ENCODE measurements at places on chromosomes 6 and 20.
A peak's percentile ranks its signal among the peaks of the same experiment; 100 is the strongest.

GRCh38 chr6:167703781-167704180, 122.9 kb upstream of the AFDN start:
- no peak for DNase-seq

DNA sequence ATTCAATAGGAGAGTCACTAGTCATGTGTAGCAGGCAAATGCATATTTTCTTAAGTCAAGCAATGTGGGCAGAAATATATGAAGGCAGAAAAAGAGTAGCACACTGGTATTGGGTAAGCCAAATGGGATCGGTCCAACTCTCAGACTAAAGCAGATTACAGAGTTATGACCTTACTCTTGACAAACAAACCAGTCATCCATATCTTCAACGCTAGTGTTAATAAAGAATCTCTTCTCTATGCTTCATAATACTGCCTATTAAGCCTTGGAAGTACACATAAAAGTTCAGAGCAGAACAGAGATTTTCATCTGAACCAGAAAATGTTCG, 320.2 kb upstream of the JARID2 start:
- no peak for DNase-seq

DNA sequence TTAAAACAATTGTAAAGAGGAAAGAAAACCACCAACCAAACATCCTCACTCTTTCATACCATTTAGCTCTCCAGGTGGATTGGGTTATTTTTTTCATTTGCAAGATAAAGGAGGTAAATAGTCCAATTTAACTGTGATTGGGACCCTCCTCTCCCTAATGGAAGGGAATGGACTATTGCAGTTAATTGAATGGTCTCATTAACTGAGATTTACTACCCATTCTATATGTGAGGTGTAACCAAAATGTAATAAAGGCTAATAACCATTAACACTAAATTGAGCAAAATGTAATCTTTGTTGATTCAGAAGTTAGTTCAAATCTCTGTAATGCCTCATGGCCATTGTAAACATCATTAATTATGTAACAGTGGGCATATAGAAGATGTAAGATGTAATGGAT, 105.0 kb downstream of the KLHL32 start:
- no peak for DNase-seq

DNA sequence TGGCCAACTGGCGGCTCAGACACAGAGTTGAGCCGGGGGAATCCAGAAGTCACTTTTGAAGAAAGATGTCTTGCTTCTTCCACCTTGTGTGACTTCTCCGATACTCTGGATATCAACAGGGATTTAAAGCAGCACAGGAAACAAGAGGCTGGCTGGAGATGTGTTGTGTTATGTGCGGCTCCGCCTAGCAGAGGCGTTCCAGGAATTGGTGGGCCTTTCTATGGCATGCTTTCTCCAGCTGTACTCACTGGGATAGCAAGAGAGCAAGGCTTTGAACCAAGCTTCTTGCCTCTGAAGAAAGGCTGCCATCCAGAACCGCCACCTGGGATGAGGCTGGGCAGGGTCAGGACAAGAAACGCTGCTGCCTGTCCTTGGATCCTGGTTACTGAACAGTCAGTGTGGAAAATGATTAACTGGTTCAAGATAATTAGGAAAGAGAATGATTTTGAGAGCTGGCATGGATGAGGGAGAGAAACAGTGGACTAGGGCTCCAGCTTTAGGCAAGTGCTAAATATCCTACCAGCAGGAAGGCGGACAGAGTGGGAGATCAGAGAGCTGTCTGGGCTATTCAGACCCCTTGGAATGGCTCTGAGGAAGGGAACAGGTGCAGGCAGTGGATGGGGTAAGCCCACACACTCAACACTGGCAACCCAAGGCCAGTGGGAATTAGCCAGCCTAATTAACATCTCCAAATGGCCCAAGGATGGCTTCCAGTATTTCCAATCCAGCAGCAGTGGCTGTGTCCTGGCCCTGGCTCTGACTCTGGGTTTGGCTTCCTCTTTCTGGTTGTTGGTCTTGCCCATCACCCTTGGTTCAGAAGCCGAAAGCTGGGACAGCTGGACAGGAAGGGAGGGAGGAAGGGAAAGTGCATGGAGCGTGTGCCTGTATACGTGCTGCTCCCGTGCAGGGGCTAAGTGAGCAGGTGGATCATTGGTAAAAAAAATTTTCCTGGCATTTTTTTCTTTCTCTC, 31.9 kb downstream of the INSM1 start:
- DNase-seq: no peak

GRCh38 chr6:168126566-168127383, 47.8 kb upstream of the FRMD1 start:
- no peak for DNase-seq

- DNase-seq: no peak
Measured at GRCh38 chr6:48817333-48818051, 645.6 kb downstream of the MMUT start.

DNA sequence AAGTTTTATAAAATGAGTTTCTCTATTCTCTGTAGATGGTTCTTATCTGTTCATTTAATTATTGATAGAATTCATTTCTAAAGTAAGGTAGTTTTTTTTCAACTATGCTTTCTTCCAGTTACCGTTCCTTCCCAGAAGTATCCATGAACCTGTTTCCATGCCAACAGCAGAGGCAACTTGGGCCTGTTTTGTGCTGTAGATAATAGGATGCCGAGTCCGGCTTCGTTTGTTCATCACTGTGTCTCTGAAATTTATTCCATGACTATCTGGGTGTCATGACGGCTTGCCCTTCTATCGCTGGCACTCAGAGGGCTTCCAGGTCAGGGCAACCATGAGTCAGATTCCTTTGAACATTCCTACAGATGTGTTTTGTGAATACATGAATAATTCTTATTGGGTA, 190.4 kb downstream of the SYNDIG1 start:
- DNase-seq: no peak

GRCh38 chr6:77011929-77012545, 451.3 kb downstream of the HTR1B start:
- no peak for DNase-seq

DNA sequence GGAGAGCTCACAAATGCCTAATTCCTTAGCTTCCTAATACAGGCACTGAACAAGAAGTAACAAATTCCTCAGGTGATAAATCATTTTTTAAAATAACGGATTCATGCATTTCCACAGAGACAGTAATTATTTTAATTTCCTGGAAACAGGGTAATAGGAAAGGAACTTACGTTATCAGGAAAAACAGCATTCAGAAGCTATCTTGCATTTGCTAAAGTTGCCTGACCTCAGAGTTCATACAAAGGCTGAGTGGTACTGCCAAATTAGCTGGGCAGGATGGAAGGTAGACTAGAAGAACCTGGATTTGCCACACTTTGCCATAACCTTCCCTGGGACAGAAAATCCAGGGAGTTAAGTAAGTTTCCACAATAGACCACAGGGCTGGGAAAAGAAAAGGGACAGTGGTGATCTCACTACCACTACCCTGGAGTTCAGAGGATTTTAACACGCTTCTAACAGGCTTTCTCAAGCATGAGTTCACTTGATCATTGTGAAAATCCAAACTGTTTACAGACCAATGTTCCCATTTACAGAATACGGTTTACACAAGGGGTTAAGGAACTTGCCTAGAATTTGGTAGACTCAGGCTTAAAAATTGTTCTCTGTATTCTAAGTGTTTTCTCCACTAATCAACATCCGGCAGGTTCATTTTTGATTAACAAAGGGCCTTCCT, 57.0 kb downstream of the KIF13A start:
- DNase-seq: no peak

- no peak for DNase-seq
Measured at GRCh38 chr6:149877659-149878058, 13.5 kb upstream of the LRP11 start.

DNA sequence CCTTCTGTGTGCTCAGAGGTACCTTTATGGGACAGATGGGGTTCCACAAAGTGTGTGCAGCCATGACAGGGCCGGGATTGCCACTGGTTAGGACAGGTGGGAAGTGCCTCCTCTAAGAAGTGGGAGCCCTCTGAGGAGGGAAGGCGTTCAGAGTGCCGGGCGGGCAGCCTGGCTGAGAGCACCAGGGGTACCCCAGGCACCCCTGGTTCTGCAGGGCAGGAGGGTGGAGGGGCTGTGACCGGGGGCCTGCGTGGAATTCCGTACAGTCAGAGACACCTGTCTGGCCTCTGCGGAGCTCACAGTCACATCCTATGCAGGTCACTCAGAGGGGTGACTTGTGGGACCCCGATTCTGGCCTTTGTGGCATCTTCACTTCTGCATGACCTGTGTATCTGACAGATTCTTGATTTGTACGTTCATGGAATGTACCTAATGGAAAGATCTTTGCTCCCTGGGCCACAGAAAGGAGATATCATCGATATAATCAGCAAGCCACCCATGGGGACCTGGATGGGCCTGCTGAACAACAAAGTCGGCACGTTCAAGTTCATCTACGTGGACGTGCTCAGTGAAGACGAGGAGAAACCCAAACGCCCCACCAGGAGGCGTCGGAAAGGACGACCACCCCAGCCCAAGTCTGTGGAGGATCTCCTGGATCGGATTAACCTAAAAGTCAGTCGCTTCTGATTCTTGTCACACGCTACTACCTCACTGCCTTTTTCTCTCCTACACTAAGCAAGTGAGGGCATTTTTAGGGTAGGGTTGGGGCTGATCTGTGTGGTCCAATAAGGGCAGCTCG, 190.9 kb downstream of the SASH1 start:
- no peak for DNase-seq

DNA sequence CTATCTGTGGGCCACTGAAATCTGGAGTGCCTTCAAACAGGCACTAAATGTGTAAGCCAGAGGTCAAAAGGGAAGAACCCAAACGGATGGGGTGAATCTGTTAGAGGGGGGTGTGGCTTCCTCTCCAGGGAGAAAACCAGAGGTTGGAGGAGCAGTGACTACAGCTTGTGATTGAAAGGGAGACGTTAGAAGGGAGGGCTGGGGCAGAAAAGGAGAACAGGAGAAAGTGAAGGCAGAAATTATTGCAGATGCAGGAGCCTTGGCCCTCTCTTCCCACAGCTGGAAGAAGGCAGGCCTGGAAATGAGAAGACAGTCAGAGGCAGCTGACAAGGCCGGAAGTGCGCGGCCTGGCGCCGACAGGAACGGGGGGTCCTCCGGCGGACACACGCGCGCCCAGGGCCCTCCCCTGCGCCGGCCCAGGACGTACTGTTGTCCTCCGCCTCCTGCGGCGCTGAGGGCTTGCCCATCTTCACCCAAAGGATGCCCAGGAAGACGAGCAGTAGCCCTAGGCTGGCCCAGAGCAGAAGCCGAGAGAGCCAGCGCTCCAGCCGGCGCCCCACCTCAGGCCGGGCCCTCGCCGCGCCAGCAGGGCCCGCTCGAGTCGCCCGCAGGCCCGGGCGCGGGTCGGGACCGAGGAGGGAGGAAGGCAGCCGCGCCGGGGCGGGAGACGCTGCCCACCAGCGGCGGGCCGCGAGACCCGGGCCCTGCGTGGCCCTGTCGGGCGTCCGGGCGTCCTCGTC, 806 bp downstream of the LEMD2 start:
- peak; percentile 73 for DNase-seq

- DNase-seq: peak; percentile 9
Measured at GRCh38 chr6:79702691-79703090, 71.6 kb downstream of the SH3BGRL2 start.

- DNase-seq: no peak
Measured at GRCh38 chr6:131867744-131868143, 59.9 kb downstream of the ENPP1 start.

DNA sequence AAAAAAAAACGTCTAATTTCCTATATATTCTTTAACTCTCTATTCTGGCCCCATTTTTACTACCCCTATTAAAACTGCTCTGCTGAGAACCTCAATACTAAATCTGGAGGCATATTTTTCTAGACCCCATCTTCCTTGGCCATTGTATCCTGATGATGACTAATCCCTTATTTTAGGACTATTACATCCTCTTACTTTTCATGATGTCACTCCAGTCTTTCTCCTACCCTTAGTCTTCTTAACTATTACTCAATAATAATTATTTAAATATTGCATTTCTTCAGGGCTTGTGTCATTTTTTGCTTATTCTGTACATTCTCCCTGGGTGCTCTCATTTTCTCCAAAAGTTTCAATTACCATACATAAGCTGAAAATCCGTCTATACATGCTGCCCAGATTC, 6.4 kb downstream of the FBXO30 start:
- DNase-seq: no peak

- no peak for DNase-seq
Measured at GRCh38 chr6:121335087-121336008, 1.1 kb upstream of the TBC1D32 start.

DNA sequence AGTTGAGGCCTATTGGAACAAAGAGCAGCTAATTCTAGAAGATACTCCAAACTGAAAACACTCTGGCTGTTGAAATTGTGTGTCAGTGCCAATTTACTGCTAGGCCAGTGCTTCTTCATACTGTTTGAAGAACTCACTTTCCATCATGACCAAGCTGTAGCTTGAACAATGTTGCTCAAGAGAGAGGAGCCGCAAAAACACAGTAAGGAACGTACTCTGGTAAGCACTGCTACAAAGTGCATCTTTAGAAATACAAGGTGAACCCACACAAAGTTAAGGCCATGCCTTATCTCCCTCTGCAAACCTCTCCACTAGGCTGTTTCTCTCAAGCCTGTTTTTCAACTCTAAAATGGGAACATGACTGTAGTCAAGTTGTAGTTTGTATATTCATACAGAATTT, 74.5 kb upstream of the TULP1 start:
- DNase-seq: no peak

- no peak for DNase-seq
Measured at GRCh38 chr6:146542881-146543210, 787 bp upstream of the RAB32 start.

DNA sequence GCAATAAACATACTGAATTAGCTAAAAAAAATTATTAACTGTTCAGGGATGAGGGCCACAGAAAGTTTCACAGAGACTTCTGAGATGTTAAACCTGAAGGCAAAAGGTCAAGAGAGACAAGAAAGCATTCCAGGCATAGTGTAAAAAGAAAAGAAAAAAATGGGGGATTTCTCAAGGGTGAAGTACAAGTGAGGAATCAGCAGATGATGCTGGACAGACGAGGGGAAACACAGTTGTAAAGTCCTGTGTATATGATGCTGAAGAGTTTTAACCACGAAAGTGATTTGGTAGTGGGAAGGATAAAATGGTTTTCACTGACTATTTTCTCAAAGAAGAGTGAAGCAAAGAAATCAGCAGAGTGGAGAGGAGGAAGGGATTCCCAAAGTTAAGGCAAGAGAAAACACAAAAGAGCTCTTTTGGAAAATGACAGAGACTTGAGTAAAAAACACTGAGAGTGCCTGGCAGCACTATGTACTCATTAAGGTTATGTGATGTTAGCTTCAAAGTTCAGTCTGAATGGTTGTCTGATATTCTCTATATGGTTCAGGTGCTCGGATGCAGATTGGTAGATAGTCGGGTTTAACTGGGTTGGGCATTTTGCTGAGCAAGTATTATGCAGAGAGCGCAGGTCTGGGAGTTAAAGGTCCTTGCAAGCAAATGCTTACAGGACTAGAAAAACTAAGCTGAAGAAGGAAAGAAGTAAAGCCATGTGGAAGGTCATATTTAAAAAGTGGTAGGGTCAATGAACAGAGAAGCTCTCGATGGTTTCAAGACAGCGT, 16.4 kb downstream of the RAB23 start:
- no peak for DNase-seq

- no peak for DNase-seq
Measured at GRCh38 chr6:140068801-140069200, 694.4 kb upstream of the CITED2 start.
